ENCODE measurements at places on chromosomes 5 and 9. TPM values are rescaled to one million over a fixed set of nuclear protein-coding genes. Genes with fewer than 3 reads are reported as not detected.

DNA sequence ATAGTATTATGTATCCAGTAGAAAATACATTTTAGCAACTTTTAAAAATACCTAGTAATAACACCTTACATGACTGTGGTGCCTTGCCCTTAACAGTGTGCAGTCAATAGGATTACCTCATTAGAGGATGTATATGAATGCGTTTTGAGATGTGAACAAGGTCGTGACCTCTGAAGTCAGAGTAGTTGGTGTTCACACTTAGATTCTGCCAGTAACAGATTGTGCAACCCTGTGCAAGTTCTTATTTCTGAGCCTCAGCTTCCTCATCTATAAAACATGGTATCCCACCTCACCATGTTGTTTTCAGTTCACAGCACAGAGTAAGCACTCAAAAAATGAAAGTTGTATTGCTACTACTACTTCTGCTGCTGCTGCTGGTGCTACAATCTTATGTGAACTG is 347.3 kb downstream of the KDM4C start:
- no peak for DNase-seq

DNA sequence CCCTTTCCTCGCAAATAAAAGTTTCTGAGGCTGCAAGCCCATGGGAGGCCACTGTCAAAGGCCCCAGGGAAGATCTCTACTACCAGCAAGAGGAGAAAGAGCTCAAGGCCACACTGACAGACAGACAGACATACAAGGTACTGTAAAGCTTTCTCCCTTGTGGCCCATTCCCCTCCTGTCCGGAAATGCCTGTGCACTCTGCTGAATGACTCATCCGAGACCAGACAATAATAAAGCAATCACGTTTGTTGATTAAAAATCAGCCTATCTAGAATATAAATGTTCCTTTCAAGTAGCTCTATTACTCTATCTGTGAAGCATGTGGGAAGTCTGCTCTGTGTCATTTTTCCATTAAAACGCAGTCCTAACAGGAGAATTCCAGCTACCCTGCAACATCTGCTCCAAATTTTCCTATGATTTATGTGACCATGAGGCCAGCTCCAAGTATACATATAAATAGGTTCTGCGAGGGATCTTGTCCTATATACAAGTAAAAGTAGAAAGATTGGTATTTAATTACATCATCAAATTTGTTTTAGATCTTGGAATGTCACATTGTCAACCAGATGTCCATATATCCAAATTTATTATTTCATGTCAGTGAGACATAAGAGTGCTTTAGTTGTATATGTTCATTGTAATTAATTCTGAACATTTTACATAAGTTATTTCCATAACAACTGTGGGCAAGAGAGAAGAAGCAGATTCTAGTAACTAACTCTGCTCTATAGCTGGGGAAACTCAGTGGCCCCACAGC is 34.7 kb upstream of the TGFBI start:
- DNase-seq, result no peak

AUH gene
- 70.1 TPM for total RNA-seq

FOXD4L4 gene
- total RNA-seq, result 0.63 TPM

SLC46A2 gene
- total RNA-seq, result 0.21 TPM

DNA sequence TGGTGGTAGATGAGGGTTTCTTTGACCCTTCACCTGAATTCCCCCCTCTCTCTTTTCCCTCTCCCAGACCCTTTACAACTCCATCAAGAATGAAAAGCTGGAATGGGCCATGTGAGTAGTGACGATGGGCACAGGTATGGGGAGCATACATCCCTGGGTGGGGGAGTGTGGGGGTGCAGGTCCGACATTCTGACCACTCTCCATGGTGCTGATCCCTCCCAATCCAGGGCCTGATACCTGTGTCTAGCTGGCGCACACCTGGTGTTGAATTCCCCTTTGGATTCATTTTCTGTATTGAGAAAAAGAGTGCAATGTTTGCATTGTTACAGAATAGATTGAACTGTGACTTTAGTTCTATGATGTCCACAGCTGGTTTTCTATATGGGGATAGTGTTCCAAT is 40.0 kb downstream of the PSD2 start:
- no peak for DNase-seq

BHMT2 gene
- total RNA-seq, result 63.4 TPM

GRCh38 chr9:114086607-114087006 is 8.5 kb upstream of the AMBP start:
- no peak for DNase-seq

DNA sequence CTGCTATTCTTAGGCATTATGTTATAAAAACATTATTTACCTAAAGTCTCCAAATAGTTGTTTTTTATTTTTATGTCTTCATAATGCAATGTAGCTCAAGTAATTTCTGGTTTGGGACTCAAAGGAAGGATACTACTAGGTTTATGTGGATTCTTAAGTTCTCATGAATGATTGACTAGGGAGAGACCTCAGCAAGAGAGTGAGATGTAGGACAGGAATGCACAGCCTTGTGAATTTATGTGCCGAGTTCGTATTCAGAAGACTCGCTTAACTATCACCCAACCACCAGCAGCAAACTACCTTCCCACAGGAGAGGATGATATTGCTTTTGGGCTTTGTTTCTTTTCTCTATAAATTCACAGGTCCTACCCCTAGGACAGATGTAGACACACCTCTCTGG is 282.9 kb downstream of the ARHGEF28 start:
- no peak for DNase-seq

- DNase-seq, result no peak
These were observed 49.8 kb downstream of the SGCD start for GRCh38 chr5:156376751-156377150.

DNA sequence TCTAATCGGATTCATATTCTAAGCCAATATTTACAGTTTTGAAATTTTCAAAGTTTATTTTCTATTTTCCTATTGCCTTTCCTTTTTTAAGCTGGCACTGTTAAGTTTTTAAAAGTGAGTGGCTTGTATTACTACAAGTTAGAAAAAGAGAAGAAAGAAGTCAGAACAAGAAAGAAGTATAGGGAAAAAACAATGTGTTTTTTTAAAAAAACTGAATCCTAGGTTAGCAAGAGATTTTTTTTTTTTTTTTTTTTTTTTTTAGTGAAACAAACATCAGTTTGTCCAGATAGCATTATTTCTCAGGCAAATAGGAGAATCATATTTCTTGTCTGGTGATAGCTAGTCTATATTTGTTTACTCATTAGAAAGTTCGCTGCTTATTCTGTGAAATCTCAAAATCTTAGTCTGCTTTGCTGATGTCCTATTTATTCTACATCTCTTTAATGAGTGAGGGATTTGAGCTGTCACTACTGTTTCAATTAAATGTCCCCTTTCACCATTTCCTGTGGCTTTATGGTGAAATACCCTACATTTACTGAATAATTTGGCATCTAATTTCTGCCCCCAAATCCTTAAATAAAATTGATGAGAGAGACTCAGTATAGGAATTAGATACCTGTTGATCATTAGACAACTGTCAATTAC is 19.1 kb upstream of the LMNB1 start:
- no peak for DNase-seq

GRCh38 chr5:145921211-145921610 is 15.2 kb upstream of the SH3RF2 start:
- DNase-seq, result no peak

DNA sequence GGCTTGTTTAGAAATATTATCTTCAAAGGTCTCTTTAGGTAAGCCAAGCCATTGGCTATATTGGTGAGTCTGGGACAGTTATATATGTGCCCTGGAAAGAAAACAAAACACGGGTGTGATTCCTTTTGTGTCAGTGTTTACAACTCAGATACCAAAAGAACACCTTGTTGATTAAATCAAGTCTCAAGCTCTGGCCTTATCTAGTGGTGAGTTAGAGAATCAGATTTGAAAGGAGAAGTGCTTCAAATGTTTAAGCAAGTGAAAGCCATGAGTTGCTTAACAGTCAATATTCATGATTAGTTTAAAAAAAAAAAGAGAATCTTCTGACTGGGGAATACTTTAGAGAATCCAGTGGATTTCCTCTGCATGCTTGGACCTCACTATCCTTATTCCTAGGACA is 68.3 kb downstream of the IQGAP2 start:
- no peak for DNase-seq

DNA sequence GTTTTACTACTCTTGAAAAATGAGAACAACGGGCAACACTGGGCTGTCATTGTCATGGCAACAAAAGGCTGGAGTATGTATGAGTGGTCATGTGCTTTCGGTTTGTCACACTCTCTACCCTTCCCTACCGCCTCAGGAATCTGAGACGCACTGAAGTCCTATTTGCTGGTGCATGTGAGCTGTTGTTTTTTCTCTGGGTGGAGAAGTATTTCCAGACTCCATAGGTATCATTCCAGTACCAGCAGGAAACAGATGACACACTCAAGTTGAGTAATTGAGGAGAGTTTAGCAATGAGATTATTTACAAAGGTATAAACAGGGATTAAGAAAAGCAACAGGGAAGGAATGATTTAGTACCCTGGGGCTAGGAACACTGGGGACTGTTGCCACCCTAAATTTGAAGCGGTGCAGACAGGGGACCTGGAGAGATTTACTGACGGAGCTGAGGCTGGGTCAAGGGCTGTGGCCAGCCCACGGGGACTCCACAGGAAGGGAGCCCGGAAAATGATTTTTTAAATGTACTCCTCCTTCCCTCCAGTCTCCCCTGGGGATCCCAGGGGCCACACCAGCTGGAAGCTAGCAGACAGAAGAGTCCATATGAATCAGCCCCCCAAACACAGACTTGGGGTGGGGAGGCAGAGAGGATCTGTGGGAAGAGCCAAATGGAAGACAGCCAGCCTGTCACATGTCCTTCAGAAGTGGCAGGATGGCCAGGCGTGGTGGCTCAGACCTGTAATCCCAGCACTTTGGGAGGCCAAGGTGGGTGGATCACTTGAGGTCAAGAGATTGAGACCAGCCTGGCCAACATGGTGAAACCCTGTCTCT is 13.2 kb upstream of the ZBTB43 start:
- DNase-seq, result no peak

DNA sequence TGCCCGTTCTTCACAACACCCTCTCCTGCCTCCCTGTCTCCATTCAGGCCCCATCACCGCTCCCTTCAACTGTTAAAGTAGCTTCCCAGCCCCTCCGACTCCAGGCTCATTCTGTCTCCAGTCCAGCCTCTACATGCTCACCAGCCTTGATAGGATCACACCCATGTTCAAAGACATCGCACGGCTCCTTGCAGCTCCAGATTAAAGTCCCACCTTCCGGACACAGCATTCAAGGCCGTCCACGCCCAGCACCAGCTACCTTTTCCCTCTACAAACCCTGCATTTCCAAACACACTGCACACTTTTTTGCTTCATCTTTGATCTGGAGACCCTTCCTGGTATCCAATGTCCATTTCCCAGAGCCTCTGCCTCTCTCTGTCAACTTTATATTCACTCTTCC is 6.4 kb downstream of the GABBR2 start:
- DNase-seq, result no peak

DNA sequence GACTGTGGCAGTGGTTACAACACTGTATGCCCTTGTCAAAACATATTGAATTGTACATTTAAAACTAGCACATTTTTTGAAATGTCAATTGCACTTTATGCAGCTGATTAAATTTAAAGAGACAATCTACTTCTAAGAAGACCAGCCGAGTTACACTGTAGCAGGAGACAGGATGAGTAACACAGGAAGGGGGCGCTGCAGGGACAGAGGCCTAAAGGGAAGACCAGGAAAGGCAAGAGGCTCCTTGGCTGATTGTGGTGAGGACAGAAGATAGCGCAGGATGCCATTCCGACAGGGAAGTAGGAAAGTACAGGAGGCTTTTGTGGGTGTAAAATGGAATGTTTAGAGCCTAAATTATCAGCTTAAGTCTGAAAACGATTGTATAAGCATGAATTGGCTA is 28.2 kb upstream of the PPP2R2B start:
- no peak for DNase-seq

IL5 gene
- total RNA-seq, result not detected

DNA sequence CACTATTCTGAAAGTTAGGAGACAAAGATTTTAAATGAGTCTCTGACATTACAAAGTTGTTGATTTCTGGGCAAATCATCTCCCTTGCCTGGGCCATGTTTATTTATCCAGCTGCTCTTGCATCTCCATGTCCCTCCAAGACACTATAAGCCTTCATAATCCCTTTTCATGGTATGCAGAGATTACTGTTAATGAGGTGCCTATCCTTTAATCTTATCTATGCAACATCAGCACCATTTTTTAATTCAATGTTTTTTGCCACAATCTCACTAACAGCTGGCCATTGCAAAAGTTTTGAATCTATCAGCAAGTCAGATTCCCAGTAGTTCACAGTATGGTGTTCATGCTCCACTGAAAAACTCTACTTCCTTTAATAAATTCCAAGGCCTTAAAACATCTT is 108.5 kb upstream of the PTPRD start:
- DNase-seq, result no peak

GRCh38 chr9:97863314-97863713 is 10.3 kb downstream of the FOXE1 start:
- DNase-seq, result no peak

- DNase-seq, result no peak
These were observed 628 bp downstream of the PPP2R2B start for GRCh38 chr5:146877783-146878475.

SLC12A2 gene
- 93.1 TPM for total RNA-seq

DNA sequence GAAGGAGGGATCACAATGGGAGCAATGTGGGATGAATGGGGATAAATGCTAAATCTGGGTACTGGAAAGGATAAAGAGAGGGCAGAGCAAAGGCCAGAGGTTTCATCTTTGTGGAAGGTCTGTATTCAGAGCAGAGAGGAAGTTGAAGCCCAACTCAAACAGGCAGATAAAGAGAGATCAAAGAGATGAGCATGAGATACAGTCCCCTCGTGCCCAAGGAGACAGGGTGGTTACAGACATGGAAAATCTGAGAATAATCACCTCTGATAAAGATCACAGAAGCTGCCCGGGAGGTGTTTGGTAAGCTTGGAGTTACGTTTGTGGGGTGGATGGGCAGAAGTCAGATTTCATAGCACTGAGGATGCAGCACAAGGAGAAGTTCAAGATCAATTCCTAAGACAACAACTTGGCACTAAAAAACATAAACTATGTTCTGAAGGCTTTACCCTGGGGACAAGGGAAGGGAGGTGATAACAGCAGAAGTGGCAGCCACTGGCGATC is 459 bp upstream of the ERAP2 start:
- DNase-seq, result no peak

GRCh38 chr9:83002329-83002728 is 60.6 kb downstream of the RASEF start:
- no peak for DNase-seq

- DNase-seq, result no peak
These were observed 280.1 kb downstream of the FBXL17 start for GRCh38 chr5:108101821-108102220.

- no peak for DNase-seq
These were observed 122.3 kb downstream of the VAV2 start for GRCh38 chr9:133869674-133870405.
